SJCRH30 (cell line): ENCODE measurements at places on chromosomes 5 and 9. TPM values are rescaled to one million over a fixed set of nuclear protein-coding genes. Genes with fewer than 3 reads are reported as not detected.

GRCh38 chr5:40560474-40561110, 119.1 kb upstream of the PTGER4 start:
- H3K27me3 ChIP-seq: no peaks in the 10 kb centered on the region
- H3K4me3 ChIP-seq: no peak overlapping the region
- H3K36me3 ChIP-seq: no peaks in the 10 kb centered on the region
- DNase-seq: no peak
- no peaks in the 10 kb centered on the region for H3K4me1 ChIP-seq

GRCh38 chr5:58245476-58245840, 214.4 kb downstream of the PLK2 start:
- no peak overlapping the region for H3K27ac ChIP-seq
- DNase-seq: no peak
- H3K27me3 ChIP-seq: no peaks in the 10 kb centered on the region
- H3K4me1 ChIP-seq: no peaks in the 10 kb centered on the region

- DNase-seq: no peak
- H3K27me3 ChIP-seq: no peaks in the 10 kb centered on the region
- H3K4me3 ChIP-seq: no peak overlapping the region
- H3K4me1 ChIP-seq: no peaks in the 10 kb centered on the region
These were observed 113.7 kb upstream of the KLF4 start for GRCh38 chr9:107603281-107603680.

TAF1L gene
- total RNA-seq: 0.02 TPM in 1 of 2 replicates, not detected in the other

GRCh38 chr9:35338561-35339274, 151.2 kb upstream of the RUSC2 start:
- H3K4me3 ChIP-seq: no peak overlapping the region
- no peaks in the 10 kb centered on the region for H3K27me3 ChIP-seq
- H3K36me3 ChIP-seq: no peaks in the 10 kb centered on the region
- DNase-seq: no peak

NPR2 gene
- 0.24 and 0.41 TPM in 2 replicates for total RNA-seq

DNA sequence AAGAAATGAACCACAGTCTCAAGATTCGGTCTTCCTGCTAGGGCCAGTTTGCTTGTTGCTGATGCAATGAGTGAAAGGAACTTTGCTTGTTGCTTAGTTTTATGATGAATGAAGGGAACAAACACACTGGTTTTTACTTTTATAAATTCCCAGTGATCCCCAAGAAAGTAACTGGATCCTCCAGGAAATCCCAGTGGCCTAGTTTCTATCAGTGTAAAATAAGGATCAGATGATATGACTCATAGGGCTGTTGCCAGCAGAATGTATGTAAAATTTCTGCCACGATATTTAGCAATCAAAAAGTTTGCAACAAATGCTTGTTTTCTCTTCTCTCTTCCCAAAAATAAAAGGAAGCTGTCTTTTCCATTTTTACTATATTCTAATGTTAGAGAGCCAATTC, 160.1 kb upstream of the CDKN2B start:
- peaks cover 26% of the 10 kb centered on the region for H3K4me1 ChIP-seq
- H3K36me3 ChIP-seq: no peaks in the 10 kb centered on the region
- no peaks in the 10 kb centered on the region for H3K27me3 ChIP-seq

DNA sequence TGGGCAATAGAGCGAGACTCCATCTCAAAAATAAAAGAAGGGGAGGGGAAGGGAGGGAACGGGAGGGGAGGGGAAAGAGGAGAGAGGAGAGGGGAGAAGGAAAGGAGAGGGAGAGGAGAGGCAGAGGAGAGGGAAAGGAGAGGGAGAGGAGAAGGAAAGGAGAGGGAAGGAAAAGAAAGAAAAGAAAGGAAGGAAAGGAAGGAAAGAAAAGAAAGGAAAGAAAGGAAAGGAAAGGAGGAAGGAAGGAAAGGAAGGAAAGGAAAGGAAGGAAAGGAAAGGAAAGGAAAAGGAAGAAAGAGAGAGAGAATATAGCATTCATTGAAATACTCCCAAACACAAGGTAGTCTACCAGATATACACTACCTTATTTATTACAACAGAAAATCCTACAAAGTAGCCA, 44.8 kb downstream of the SUSD1 start:
- H3K4me1 ChIP-seq: peaks cover 5% of the 10 kb centered on the region; the same call in 1 of the 2 replicates
- H3K36me3 ChIP-seq: peaks cover 3% of the 10 kb centered on the region
- DNase-seq: no peak
- no peaks in the 10 kb centered on the region for H3K27me3 ChIP-seq

CCL27 gene
- total RNA-seq: 0.76 TPM in 1 of 2 replicates, not detected in the other

S100Z gene
- not detected in 2 replicates for total RNA-seq

- peaks cover 25% of the 10 kb centered on the region for H3K4me1 ChIP-seq
- no peaks in the 10 kb centered on the region for H3K27me3 ChIP-seq
- no peak overlapping the region for H3K27ac ChIP-seq
These were observed 125.9 kb downstream of the LHFPL2 start for GRCh38 chr5:78522476-78523260.

GRCh38 chr5:131769961-131770360, 26.9 kb downstream of the FNIP1 start:
- no peak overlapping the region for H3K4me3 ChIP-seq
- no peak for DNase-seq
- no peaks in the 10 kb centered on the region for H3K4me1 ChIP-seq

PROB1 gene
- 0.38 and 0.59 TPM in 2 replicates for total RNA-seq

DNA sequence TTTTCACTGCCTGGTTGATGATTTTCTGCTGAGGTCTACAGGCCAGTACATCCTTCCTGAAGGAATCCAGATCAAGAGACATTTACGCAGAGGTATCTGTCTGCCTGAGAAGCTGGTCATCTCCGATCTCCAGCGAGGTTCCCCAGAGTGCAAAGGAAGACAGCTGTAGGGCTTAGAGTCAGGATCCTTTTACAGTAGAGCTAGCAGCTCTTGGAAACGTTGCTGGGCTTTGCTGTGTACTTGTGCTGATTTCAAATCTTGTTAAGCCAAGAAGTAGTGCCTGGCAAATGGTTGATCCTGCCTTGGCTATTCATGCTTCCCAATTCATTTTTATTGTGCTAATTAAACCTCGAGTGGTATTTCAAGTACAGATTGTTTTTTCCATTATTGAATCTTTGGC, 48.9 kb downstream of the NTRK2 start:
- peak; percentile 11 for DNase-seq
- H3K36me3 ChIP-seq: no peaks in the 10 kb centered on the region
- H3K27ac ChIP-seq: no peak overlapping the region
- H3K4me1 ChIP-seq: no peaks in the 10 kb centered on the region
- 0 out of 2 replicates have a peak, but pooled peaks cover 5% of the 10 kb centered on the region for H3K27me3 ChIP-seq

CRHBP gene
- not detected in 2 replicates for total RNA-seq

DNA sequence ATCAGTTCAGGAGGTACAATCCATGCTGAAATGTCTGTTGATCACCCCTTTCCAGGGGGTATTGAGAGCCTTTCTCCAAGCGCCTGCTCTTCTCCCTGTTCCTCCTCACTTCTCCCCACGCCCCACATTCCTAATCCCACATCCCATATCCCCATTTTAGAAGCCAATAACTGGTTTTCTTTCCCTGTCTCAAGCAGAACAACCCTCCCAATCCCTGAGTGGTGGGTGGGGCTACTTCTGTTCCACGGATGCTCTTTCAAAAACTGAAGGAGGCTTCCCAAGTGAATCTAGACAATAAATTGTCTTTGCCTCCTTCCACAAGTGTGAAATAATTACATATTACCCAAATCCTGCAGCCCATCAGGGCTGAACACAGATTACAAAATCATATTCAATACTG, 77.0 kb upstream of the SEMA6A start:
- DNase-seq: peak; percentile 17
- H3K36me3 ChIP-seq: no peaks in the 10 kb centered on the region
- peaks cover 24% of the 10 kb centered on the region for H3K4me1 ChIP-seq

DNA sequence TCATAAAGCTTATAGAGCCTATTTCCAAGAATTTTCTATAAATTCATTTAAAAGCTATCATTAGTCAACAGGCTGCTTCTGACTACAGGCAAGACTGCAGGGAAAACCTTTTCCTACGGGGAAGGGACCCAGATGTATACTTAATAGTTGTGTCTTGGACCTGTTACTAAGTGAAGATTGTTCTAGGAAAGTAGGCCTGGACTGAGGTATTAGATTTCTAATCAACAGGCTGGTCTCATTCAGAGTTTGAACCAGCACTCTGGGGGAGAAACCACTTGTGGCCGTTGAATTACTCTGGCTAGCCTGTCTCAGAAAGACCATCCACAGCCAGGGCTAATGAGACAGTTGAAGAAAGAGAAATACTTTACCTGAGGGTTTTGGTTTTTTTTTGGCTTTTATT, 60.0 kb downstream of the IL6ST start:
- no peaks in the 10 kb centered on the region for H3K4me1 ChIP-seq
- no peak overlapping the region for H3K4me3 ChIP-seq
- no peak overlapping the region for H3K27ac ChIP-seq

ASTN2 gene
- total RNA-seq: 18.6 and 19.8 TPM in 2 replicates

DNA sequence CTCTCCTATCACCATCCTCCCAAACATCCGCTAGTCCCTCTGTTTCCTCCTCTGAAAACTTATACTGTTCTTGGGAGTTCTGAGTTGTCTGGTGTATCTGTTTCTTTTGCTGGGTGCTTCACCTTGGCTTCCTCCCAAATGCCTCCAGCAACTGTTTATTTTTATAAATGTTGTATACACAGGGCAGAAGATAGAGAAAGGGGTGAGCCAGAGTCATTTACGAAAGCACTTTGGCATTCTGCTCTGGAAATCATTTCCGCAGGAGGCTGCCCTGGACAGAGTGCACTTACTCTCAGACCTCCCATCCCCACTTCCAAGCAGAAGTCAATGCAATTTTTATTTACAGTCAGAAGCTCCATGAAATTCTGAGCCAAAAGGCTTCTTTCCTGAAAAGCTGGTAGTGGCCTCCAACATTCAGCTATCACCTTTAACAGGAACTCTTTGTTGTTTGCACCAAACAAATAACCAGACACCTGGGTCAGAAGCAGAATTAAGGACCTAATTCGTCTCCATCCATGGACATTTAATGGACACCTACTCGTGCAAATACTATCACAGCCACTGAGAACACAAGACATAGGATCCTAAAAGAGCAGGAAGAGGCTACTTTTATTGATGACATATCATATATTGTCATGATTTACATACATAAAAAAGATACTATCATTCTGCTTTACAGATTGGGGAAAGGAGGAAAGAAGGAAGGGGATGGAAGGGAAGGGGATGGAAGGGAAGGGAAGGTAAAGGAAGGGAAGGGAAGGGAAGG, 229.5 kb upstream of the PAPPA start:
- no peak overlapping the region for H3K27ac ChIP-seq
- no peaks in the 10 kb centered on the region for H3K36me3 ChIP-seq
- DNase-seq: peak; percentile 61
- no peak overlapping the region for H3K4me3 ChIP-seq
- H3K4me1 ChIP-seq: peaks cover 12% of the 10 kb centered on the region; the same call in 1 of the 2 replicates

ORM1 gene
- not detected in 2 replicates for total RNA-seq

C9orf152 gene
- not detected in 2 replicates for total RNA-seq

C9orf50 gene
- not detected in 2 replicates for total RNA-seq

- no peaks in the 10 kb centered on the region for H3K36me3 ChIP-seq
- no peak overlapping the region for H3K4me3 ChIP-seq
- no peaks in the 10 kb centered on the region; the same call in 1 of the 2 replicates for H3K27me3 ChIP-seq
- no peak overlapping the region for H3K27ac ChIP-seq
- no peak for DNase-seq
These were observed 36.9 kb upstream of the TTC1 start for GRCh38 chr5:159971931-159972461.

HAVCR2 gene
- total RNA-seq: 0.99 and 1.1 TPM in 2 replicates

TMEM250 gene
- total RNA-seq: 31.8 and 34.0 TPM in 2 replicates

GRCh38 chr5:52893863-52894262, 95.3 kb upstream of the ITGA2 start:
- no peaks in the 10 kb centered on the region for H3K36me3 ChIP-seq
- H3K4me1 ChIP-seq: peaks cover 48% of the 10 kb centered on the region
- H3K27ac ChIP-seq: no peak overlapping the region
- no peak for DNase-seq
- no peaks in the 10 kb centered on the region for H3K27me3 ChIP-seq
- no peak overlapping the region for H3K4me3 ChIP-seq

DNA sequence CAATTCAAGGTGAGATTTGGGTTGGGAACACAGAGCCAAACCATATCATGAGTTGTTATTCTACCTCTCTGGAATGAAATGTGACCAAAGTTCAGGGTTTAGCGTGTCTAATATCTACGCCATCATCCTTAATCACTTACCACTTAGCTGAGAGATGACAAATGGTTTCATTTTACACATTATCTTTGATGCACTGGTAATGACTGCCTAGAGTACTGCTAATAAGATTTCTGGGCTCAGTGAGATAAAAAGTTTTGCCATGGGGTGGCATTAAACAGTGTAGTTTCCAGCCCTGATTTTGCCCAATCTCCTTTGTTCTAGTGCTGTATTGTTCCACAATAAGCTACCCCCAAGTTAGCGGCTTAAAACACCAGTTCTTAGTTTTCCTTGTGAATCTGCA, 367.2 kb downstream of the MLLT3 start:
- no peak overlapping the region for H3K4me3 ChIP-seq
- no peaks in the 10 kb centered on the region for H3K36me3 ChIP-seq
- H3K27me3 ChIP-seq: no peaks in the 10 kb centered on the region
- DNase-seq: no peak

SOWAHA gene
- total RNA-seq: 0.02 and 0.08 TPM in 2 replicates

- H3K4me1 ChIP-seq: no peaks in the 10 kb centered on the region
- no peak overlapping the region for H3K4me3 ChIP-seq
- DNase-seq: no peak
- no peak overlapping the region for H3K27ac ChIP-seq
- H3K27me3 ChIP-seq: no peaks in the 10 kb centered on the region
These were observed 90.1 kb downstream of the CRB2 start for GRCh38 chr9:123445981-123446610.

GRCh38 chr9:98809311-98810101, 2.0 kb downstream of the GALNT12 start:
- no peaks in the 10 kb centered on the region for H3K36me3 ChIP-seq
- peaks cover 16% of the 10 kb centered on the region for H3K4me1 ChIP-seq
- H3K27ac ChIP-seq: no peak overlapping the region
- no peak overlapping the region for H3K4me3 ChIP-seq
- H3K27me3 ChIP-seq: peaks cover 1% of the 10 kb centered on the region; the same call in 1 of the 2 replicates
- peak; percentile 29 for DNase-seq

GRCh38 chr9:82531795-82532194, 531.1 kb downstream of the RASEF start:
- 0 out of 2 replicates have a peak, but pooled peaks cover 5% of the 10 kb centered on the region for H3K4me1 ChIP-seq
- no peak overlapping the region for H3K27ac ChIP-seq
- no peaks in the 10 kb centered on the region for H3K36me3 ChIP-seq
- peak; percentile 22 for DNase-seq
- H3K27me3 ChIP-seq: no peaks in the 10 kb centered on the region

GRCh38 chr5:2017540-2018389, 135.0 kb upstream of the IRX4 start:
- no peak overlapping the region for H3K27ac ChIP-seq
- H3K27me3 ChIP-seq: no peaks in the 10 kb centered on the region
- H3K36me3 ChIP-seq: no peaks in the 10 kb centered on the region
- H3K4me3 ChIP-seq: no peak overlapping the region
- H3K4me1 ChIP-seq: no peaks in the 10 kb centered on the region
- no peak for DNase-seq

GRCh38 chr5:82676661-82677060, 398.5 kb upstream of the RPS23 start:
- H3K36me3 ChIP-seq: no peaks in the 10 kb centered on the region
- no peaks in the 10 kb centered on the region for H3K4me1 ChIP-seq
- no peaks in the 10 kb centered on the region for H3K27me3 ChIP-seq

DNA sequence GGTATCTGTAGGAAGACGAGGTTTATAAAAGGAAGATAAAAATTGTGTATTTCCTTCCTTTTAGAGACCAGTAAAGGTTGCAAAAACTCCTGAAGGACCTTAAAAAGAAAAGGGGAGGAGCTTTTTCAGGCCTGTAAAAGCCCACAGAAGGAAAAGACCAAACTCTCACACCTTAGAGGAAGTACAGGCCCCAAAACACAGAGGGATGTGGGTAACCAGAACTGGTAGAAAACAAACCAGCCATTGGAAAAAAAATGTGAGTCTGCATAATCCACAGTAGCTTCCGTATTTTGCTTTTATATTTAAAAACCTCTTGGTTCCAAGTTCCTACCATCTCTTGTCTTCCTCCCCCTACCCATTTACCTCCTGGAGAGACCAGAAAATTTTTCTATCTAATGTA, 8.5 kb downstream of the GIN1 start:
- DNase-seq: no peak
- no peak overlapping the region for H3K4me3 ChIP-seq
- no peaks in the 10 kb centered on the region for H3K36me3 ChIP-seq
